ENCODE measurements at places on chromosomes 2 and 18. TPM values are rescaled to one million over a fixed set of nuclear protein-coding genes. Genes with fewer than 3 reads are reported as not detected.

Gene PSTPIP2
- polyA plus RNA-seq: 42.3 TPM

Gene PLGLB1
- not detected for polyA plus RNA-seq

Gene KCMF1
- 28.5 TPM for polyA plus RNA-seq

Gene FAP
- not detected for polyA plus RNA-seq

Gene LIPG
- not detected for polyA plus RNA-seq

Gene NBEAL1
- 2.5 TPM for polyA plus RNA-seq

- DNase-seq: no peak
These were observed 60.9 kb downstream of the TGIF1 start for GRCh38 chr18:3510896-3511295.

- no peak for DNase-seq
These were observed 124.1 kb downstream of the ANKRD30BL start for GRCh38 chr2:132037527-132038178.

- no peak for DNase-seq
These were observed 48.3 kb downstream of the ASB1 start for GRCh38 chr2:238475034-238475433.

GRCh38 chr2:147648471-147648870, 196.4 kb upstream of the ACVR2A start:
- DNase-seq: no peak

GRCh38 chr18:56980151-56980550, 166.7 kb upstream of the BOD1L2 start:
- DNase-seq: no peak

GRCh38 chr2:86138736-86139625, 32.9 kb downstream of the PTCD3 start:
- DNase-seq: no peak
